Natural killer cell treated with Interleukin-12 subunit alpha and Interleukin-12 subunit beta and Interleukin-15 and Interleukin-18, amount 100 ng/mL, for 72 hours (primary cell): ENCODE measurements at places on chromosomes 16 and 17.

DNA sequence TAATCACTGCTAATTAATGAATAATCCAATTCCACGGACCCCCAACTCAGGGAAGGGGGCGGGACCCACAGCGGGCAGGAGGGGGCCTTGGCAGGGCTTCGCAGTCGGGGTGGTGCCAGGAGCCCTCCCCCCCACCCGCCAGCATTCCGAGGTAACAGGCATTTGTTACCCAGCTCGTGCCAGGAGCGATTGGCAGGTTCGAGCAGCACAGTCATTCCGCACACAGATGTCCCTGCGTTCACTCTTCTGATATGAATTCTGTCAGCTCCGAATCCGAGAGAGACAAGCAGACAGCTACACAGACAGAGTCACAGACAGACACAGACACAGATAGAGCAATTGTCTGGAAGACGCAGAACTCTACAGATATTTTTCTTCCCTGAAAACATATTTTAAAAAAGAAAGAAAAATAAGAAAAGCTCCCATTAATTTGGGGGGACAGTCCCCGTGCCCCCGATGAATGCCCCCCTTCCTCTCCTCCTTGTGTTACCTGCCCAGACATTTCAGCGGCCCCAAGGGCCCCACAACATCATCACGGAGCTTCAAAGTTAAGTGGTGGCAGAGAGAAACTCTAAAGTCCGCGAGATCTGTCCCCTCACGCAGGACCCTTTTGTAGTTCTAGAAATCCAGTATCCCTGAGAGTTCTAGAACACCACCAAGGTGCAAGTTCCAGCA lies 10.2 kb downstream of the NEUROD2 start:
- no peak for DNase-seq

DNA sequence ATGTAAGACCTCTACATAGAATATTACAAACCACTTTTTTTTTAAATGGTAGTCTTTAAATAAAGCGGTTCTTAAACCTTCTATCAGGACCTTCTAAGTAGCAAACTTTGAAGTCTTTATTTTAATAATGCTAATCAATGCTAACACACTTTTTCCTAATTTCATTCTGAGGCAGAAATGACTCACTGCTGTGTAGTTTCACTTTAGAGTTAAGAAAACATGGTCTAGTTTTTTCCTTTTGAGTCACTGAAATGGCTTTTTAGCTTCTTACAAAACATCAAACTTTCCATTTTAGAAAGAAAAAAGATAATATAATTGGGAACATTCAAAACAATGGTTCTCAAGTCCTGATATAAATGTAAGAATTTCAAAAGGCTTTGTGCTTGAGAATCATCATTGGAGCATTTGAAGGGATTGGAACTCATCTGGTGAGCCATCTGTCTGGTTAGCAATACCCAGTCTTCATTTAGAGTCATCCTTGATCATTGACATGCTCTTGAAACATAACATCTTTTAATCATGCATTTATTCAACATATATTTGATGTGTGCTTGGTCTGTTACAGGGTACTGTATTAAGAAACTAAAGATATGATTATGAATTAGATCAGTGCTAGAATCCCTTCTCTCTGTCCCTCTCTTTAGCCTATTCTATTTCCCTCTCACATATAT lies 258.3 kb upstream of the MON1B start:
- no peak for DNase-seq

DNA sequence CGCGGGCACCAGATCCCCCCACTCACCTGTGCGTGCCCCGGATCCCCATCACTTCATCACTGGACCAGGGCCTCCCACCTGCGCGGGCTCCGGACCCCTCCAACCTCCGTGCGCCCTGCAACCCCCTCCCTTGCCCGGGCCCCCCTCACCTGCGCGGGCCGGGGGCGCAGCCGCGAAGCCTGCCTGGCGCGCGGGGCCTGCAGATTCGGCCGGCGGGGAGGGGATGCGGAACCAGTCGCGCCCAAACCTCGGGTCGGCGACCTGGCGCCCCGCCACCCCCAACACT lies 202 bp downstream of the CEP131 start:
- no peak for DNase-seq

DNA sequence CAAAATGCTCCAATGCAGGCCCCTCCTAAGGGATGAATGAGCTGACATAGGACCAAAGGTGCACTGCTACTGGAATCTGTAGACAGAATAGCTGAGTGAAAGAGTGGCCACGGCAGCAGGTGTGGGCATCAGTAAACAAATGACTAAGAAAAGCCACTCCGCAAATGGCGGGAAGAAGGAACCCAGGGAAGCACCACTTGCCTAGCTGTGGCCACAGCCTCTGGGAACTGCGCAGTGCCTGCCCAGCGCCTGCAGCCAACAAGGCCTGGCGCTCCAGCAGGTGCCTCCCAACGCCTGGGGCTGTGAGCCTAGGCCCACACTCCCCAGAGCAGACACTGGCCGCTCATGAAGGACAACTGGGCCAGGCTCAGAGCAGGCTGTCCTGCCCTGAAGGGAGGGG lies 11.8 kb downstream of the PEMT start:
- DNase-seq: no peak

DNA sequence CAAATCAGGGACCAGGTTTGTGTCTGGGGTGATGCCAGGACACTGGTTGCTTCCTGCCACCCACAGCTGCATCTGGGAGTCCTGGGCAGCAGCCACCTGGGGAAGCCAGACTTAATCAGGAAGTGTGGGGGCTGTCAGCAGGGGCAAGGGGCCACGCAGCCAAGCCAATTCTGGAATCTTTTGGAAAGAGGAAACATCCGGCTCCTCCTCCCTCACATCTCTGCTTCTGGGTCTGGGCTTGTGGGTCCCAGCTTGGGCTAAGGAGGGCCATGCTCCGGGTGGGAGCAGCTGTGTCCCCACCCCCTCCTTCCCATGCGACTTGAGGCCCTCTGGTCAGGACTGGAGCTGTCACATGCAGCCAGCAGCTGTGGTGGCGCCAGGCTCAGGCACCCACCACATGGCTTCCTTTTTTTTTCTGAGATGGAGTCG lies 37.0 kb upstream of the CCDC182 start:
- DNase-seq: no peak

- DNase-seq: no peak
Measured at GRCh38 chr16:73565263-73565662, 517.3 kb upstream of the ZFHX3 start.

DNA sequence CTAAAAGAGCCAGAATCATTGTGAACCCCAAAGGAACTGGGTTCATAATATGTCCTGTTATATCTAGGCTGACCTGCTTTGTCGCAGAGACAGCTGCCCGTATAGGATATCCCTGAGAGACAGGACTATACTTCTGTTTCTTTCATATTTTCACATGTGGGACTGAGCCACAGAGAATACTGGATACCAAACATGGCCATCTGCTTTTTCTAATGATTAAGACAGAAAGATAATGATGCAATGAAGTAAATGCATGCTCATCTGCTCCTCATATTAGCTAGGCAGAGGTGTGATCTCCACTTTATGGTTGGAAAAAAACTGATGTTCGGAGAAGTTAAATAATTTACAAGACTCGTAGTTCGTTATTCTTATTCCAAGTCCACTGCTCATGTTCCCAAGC lies 160.4 kb downstream of the AATF start:
- no peak for DNase-seq

DNA sequence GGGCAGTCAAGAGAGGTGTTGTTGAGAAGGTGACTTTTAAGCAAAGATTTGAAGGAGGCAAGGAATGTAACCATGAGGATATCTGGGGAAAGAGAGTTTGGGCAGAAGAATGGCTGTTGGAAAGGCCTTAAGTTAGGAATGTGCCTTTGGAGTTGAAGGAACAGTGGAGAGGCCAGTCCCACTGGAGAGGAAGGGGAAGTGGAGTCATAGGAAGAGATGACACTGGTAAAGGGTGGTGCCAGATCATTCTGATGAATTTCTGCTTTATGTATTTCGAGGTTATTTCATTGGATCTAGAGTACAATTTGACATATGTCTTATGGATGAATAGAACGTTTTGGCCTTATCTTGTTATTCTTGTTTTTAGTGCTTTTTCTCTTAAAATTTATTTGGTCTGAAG lies 93.5 kb downstream of the WWP2 start:
- no peak for DNase-seq

DNA sequence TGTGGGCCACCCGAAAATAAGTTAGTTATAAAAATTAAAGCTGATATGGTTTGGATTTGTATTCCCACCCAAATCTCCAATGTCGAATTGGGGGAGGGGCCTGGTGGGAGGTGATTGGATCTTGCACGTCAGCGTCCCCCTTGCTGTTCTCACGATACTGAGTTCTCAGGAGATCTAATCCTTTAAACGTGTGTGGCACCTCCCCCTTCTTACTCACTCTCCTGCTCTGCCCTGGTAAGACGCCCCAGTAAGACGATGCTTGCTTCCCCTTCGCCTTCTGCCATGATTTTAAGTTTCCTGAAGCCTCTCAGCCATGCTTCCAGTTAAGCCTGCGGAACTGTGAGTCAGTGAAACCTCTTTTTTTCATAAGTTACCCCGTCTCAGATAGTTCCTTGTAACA lies 35.4 kb downstream of the SYCE1L start:
- no peak for DNase-seq

DNA sequence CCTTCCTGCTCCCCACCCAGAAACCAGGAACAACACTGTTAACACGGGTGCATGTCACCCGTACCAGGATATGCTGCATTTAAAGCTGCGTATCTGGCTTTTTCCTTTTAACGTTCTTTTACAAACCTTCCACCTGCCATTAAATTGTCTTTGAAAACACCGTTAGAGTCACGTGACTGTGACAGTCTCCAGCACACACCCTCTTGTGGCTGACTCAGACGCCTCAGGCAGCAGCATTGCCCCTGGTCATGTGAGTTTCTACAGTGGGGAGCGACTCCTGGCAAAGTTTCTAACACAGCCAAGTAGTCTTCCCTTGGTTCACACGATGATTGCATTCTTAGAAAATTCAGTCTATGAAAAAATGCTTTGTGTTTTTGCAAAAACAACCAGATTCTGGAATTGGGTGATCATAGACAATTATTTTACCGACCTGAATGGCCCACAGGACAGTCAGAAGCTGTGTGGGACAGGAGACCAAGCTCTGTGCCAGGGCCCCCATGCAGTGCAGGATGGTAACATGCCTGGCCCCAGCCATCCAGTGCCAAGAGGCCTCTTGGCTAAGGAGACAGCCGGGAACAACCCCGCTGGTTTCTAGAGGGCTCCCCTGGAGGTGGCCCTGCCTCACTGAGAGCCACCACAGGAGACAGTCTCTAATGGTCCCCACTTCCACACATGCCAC lies 199.1 kb downstream of the KATNIP start:
- DNase-seq: no peak

- DNase-seq: no peak
Measured at GRCh38 chr17:14760212-14760611, 459.3 kb downstream of the HS3ST3B1 start.

DNA sequence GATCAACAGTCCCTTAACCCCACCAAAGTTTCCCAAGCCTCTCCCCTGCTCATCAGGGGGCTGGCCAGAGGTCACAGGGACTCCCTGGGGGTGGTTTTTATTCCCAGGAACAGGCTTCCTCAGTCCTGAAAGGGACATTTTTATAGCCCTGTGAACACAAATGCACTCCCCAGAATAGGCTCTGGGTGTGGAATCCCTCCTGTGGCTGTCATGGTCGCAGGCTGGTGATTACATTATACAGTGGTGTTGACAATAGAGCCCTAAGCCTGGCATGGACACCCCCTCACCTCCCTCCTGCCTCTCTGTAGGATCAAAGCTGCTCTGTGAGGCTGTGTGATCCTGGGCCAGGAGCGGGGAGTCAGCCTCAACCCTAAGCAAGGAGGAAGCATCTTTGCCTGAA lies 1.4 kb upstream of the CA4 start:
- no peak for DNase-seq

- DNase-seq: no peak
Measured at GRCh38 chr17:56918916-56919315, 5.1 kb upstream of the TRIM25 start.

- no peak for DNase-seq
Measured at GRCh38 chr16:2988590-2989099, 8.4 kb upstream of the PKMYT1 start.

DNA sequence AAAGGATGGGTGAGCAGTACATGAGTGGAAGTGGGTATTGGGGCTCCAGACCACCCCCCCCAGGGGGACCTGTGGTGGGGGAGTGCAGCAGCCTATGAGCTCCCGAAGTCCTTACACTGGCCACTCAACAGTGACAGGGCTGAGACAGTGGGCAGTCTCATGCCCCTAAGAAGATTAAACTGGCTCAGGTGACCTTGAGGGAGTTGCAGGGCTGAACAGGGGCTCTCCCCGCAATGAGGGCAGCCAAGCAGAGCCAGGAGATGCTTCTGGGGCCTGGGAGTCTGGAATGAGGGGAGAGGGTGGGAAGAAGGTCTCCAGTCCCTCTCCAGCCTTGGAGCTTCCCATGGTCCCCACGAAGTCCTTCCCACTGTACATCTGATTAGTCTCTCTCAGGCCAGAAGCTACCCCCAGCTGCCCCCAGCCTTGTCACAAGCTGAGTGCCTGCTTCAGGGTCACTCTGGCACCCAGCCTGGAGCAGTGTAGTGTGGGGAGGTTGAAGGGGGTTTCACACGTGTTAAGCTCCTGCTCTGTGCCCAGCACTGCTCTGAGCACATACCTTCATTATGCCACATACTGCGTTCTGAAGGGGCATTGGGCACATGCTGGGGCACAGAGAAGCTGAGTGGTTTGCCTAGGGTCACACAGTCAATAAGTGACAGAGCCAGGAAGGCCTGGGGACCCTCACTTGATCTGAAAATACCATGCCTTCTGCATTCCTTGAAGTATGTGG lies 1.0 kb upstream of the CDH16 start:
- DNase-seq: no peak

- DNase-seq: no peak
Measured at GRCh38 chr17:11495613-11496012, 102.7 kb upstream of the DNAH9 start.

DNA sequence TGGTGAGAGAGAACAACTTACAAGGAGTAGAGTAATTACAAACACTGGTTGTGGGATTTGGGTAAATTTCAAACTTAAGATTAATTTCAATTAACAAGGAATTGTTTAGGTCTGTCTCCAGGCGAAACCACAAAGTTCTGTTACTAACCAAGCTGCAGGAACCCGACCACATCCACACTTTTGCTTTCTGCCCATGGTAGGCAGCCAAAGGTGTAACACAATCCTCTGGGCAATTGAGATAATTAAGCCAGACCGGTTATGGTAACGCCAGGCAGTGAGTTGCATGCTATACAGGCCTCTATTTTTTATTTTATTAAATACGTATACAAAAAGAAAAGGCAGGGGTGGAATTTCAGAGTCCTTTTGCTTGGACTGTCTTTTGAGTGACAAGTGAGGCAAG lies 12.0 kb downstream of the KCNJ2 start:
- DNase-seq: no peak

DNA sequence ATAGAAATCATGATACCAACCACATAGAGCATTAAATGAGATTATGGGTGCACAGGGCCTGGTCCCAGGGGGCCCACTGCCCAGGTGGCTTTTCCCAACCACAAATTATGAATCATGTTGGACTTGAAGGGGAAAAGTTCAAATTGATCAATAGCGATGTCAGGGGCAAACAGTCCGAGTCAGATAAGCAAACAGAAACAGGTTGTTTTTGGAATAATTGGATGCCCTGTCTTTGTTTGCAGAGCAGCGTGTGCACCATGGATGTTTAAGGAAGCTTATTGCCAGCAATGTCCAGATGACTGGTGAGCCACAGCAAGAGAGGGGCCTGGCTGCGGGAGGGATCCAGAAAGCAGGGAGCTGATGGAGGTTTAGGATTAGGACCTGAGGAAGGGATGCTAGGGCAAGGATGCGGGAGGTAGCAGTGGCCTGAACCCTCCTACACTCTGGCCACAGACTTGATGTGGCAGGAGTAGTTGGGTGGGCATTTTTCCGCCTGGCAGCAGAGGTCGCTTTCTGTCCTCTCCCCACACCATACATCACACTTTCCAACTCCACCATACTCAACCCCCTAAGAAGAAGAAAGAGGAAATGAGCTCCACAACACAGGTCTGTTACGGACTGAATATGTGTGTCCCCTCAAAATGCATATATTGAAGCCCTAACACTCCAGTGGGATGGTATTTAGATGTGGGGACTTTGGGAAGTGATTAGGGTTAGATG lies 266.4 kb upstream of the RPL38 start:
- DNase-seq: no peak
